Iris pigment epithelial cell (primary cell): ENCODE measurements at places on chromosomes 5 and 9.

DNA sequence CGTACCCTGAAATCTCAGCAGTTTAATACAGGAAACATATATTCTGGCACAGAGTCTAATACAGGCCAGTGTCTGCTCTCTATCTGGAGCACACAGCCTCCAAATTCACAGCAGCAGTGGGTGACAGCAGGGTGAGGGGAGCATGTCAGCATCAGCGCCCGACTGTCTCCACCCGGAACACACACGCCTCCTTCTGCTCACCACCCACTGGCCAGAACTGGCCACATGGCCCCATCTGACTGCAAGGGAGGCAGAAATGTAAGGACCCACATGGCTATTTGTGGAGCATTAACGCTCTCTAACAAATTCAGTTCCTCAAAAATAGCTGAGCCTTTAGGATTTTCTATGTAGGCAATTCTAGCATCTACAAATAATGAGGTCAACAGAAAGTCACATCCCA, 24.6 kb downstream of the UBE2QL1 start:
- DNase-seq, result no peak

DNA sequence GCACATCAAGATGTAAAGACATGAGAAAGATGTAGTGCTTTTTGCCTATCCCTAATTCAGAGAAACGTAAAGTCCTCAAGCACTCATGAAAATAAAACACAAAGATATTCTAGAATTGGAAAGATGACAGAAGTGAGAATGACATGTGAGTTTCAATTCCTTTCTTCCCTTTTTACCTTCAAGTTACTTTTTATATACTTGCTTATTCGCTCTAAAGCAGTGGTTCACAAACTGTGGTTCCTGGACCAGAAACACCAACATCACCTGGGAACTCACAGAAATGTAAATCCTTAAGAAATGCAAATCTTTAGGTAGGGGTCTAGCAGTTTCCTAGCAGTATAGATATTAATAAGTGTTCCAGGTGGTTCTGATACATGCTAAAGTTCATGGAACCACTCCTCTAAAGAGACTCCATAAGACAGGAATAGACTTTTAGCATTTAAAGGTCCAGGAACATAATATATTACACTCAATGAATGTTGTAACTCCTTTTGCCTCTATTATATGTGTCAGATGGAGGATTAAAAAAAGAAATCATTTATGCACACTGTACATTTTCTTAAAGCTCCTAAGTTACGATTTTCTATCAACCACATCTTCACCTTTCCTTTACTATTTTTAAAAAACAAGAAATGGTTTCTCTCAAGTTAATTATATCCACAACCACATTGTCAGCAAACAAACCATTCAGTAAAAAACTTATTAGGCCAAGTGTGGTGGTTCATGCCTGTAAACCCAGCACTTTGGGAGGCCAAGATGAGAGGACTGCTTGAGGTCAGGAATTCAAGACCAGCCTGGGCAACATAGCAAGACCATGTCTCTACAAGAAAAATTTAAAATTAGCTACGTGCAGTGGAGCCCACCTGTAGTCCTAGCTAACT, 39.9 kb downstream of the ERP44 start:
- DNase-seq, result no peak

DNA sequence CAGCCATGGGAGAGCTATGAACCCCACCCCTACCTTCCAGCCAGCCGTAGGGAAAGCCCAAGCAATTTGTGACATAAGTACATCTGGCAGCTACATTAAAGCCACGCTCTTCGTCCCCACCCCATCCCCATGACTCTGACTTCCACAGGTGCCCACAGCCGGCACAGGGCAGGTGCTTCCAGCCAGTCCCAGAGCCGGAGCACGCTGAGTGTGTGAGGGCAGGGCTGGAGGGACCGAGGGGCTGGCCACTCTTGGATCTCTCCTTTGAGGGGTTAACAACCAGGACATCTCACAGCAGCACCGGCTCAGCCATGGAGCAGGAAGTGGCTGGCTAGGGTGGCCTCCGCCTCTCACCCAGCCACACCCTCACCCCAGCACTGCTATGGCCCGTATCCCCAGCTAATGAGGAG, 2.4 kb upstream of the FAM78A start:
- no peak for DNase-seq

- no peak for DNase-seq
Measured at GRCh38 chr5:163993126-163993525, 487.7 kb downstream of the MAT2B start.

GRCh38 chr5:10229306-10230048, 20.2 kb downstream of the ATPSCKMT start:
- DNase-seq, result peak; percentile 77

DNA sequence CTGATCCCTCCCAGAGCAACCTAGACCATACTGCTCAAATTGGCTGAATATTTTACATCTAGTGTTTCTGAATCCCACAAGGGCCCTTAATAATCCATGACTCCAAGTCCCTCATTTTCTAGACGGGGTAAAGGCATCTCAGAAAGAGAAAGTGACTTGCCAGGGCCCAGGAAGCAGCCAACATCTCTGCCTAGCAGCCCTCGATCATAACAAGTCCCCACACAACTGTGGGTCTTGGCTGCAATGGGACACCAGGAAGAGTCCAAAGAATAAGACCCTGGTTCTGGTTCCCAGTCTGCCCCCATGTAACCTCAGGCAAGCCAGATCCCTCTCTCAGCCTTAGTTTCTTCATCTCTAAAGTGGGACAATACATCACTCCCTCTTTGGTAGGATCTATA, 6.3 kb downstream of the ANXA6 start:
- no peak for DNase-seq

- DNase-seq, result peak; percentile 55
Measured at GRCh38 chr5:36177715-36178523, 26.0 kb downstream of the SKP2 start.

DNA sequence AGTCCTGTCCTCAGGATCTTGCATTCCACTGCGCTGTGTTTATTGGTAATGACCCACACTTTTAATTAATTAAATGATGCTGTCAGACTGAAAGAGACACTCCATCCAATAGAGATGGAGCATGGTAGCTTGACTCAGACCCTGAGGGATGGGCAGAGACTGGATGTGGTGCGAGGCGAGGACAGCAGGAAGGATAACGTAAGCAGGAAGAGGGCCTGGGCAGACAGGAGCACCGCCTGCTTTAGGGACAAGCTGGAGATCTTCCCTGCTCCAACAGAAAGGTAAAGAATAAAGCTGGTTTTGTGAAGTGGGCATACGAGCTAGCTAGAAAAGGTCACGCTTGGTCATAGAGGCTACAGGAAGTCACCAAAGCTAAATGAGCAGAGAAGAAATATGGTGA, 3.6 kb upstream of the DOCK8 start:
- DNase-seq, result no peak

DNA sequence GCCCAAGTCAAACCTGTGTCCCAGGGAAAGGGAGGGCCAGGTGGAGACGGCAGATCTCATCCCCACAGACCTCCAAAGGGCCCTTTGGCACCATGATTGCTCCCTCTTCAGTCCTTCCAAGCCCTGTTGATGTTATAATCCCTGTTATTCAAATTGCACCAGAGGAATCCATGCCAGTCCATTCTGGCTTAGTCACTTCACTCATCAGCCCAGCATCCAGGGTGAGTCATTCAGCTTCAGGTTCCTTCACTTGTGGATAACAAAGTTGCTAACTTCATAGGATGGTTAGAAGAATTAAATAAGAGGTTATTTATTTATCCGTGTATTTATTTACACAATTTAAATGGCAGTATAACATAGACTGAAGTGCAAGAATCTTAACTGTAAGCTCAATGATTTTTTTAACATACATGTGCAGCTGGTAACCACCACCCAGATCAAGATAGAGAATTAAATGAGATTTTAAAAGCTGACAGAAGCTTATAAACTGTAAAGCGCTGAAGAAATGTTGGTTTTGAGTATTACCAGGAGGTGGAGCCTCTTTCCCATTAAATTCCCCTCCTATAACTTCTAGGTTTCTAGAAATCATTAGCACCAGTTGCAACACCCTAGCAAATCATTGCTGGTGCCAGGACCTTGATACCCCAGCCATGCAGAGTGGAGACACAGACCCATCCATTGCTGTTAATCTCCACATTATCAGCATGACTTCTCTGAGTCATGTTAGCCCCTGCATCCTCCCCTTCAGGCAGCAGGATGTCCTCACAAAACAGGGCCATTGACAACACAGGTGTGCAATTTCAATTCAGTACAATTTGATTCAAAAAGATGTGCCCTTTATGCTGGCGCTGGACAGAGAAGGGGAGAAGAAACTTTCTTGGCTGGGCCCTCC, 77.4 kb downstream of the SEC61B start:
- peak; percentile 78 for DNase-seq

GRCh38 chr9:89567649-89568048, 37.2 kb upstream of the GADD45G start:
- DNase-seq, result no peak
